ENCODE measurements at places on chromosomes 7 and 10.

GRCh38 chr10:73909540-73910115, 1.3 kb upstream of the PLAU start:
- no peak for DNase-seq

GRCh38 chr7:83850125-83850524, 201.2 kb upstream of the SEMA3E start:
- no peak for DNase-seq

DNA sequence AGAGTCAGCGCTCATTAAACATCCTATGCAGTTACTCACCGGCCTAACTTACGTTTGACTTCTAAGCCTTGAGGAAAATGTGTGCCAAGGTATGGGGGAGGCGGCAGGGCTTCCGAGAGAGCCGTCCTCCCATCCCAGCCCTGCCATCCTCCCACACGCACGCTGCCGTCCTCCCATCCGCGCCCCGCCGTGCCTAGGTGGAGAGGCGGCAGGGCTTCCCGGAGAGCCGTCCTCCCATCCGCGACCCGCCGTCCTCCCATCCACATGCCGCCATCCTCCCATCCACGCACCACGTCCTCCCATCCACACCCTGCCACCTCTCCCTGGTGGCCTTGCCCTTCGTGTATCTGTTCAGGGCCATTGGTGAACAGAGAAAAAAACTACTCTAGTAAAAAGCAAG, 162.7 kb downstream of the PRKAG2 start:
- DNase-seq, result no peak

DNA sequence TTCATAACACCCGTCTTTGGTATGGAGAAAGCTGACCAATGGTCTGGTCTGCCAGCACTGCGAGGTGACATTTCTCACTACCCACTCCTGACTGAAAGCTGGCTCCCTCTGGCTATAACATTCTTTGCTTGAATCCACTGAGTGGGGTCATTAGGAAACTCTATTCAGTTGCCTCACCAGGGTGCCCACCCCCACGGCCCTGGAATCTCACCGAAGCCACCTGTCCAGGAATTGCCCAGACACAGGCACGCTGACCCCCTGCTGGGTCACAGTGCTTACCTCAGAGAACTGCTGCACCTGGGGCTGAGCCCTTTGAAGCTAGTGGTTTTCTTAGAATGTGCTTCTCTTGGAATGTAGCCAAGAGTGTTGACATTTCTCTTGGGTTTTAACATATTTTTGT, 28.6 kb downstream of the HECW1 start:
- no peak for DNase-seq

DNA sequence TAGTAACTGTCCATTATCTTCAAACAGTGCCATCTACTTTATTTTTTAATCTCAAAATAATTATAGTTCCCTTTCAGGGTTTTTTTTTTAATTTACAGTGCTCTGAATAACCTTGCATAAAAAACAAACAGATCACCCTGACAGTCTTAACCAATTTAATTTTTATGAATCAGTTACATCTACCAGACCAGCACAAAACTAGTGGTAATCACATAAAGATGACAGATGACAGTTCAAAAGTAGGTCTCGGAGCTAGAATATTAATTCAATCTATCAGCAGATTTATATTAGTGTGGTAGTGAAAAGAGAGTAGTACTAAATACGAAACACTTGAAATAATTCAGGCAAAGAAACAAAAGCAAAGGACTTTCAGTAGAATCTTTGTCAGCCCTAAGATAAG, 53.9 kb downstream of the COL28A1 start:
- no peak for DNase-seq

GRCh38 chr10:131785121-131785460, 115.7 kb upstream of the PPP2R2D start:
- DNase-seq, result no peak

DNA sequence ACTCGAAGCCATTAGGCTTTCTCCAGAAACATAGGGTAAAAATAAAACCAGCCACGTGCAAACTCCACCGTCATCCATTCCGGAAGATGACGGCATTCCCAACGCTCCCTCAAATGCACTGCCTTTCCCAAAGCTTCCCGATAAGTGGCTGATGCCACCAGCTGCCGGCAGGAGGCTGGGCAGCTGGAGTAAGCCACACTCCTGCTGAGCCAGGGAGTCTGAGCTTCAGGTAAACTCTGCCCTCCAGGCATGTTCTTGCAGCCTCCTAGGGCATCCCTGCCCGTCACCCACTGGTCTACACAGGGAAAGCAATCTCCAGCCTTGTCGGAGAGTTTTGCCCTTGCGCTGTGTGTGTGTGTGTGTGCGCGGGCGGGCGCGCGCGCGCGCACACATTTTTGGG, 40.5 kb upstream of the TMEM273 start:
- DNase-seq, result no peak

DNA sequence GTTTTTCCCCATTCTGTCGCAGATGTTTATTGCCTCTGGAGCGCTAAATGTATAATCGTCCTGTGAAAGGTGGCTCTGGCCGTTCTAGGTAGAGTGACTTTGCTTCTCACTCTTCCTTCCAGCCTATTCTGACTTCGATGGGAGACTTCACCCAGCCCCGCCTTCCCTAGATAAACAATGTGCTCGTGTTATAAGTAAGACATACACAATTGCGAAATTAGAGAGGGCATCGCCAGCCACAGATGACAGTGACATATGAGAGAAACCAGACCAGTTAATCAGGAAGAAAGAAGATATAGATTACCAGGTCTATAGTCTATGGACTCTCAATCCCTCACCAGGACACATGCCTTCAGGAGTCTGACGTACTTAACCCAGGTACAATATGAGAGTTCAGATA, 1050.5 kb upstream of the AUTS2 start:
- DNase-seq, result no peak

GRCh38 chr10:30705625-30706149, 76.1 kb upstream of the LYZL2 start:
- no peak for DNase-seq

GRCh38 chr7:123580406-123581161, 21.0 kb upstream of the ASB15 start:
- peak; percentile 9 for DNase-seq

DNA sequence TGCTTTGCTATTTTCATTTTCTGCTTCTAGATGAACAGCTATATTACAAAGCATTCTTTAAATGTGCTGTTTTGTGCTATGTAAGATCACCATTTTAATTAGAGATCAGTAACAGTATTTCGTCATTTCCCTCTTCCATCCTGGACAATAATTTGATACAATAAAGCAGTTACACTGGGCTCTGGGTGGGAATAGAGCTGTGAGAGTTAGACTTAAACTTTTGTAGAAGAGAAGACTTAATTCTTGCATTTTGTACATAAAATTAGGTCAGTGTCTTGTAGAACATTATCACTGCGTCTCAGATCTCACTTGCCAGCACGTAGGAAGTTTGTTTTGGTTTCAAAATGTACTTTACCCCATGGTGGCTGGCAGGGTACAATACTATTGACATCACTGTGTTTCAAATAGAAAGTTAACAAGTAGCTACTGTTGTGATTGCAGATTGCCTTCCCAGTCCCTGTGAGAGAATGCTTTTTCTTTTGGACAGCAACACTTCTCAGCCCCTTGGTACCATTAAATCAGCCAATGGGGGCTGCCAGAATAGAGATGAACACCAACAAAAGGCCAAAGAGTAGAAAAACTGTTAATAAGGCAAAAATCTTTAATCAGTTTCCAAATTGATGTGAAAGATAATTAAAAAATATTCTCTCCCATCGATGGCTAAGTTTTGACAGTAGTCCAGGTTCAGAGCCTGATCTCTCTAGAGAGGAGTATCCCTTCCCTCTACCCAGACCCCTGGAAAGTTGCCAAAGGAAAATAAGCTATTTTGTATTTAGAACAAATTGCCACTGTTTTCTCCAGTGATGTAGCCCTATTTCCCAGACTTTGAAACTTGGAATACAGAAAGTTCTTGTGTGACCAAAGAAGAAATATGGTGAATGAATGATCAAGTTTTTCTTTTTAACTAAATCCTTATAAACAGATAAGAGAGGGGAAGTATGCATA, 35.1 kb downstream of the SMNDC1 start:
- no peak for DNase-seq

- no peak for DNase-seq
These were observed 350.8 kb downstream of the KCNMA1 start for GRCh38 chr10:77286531-77287508.

GRCh38 chr7:12357508-12357907, 46.2 kb downstream of the VWDE start:
- no peak for DNase-seq

DNA sequence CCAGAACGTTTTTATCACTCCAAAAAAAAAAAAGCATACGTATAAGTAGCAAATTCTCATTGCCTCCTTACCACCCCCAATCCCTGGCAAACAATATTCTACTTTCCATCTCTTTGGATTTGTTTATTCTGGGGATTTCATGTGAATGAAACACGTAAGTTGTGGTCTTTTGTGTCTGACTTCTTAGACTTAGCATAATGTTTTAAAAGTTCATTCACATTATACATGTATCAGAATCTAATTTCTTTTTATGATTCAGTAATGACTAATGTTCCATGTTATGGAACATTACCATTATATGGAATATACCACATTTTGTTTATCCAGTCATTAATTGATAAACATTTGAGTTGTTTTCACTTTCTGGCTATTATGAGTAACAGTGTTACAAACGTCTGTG, 12.5 kb upstream of the KLHL7 start:
- DNase-seq, result no peak

DNA sequence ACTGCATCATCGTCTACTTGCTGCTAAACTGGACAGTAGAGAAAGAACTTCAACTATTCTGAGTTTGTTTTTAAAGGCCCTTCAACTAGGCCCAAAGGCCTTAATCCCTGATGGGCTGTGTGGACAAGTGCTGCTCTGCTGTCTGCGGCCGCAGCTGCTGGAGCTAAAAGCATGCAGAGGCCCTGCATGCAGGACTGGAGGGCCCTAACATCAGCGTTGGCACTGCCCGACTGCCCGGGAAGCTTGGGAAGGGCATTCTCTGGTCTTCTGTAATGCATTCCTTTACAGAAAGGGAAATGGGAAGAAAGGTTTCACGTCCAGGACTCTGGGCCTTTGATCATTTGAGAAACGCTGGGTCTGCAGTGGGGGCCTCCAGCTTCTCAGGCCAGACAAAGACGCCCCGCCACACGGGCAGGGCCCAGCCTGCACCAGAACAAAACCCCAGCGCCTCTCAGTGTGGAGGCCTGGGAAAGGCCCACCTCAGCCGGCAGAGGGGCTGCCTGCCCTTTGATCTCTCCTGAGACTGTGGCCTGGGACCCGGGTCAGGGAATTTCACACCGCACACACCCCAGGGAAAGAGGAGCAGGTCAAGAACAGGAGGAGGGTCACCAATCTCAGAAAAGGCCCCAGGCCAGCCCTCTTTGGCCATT, 229.3 kb downstream of the DNAJB6 start:
- no peak for DNase-seq

DNA sequence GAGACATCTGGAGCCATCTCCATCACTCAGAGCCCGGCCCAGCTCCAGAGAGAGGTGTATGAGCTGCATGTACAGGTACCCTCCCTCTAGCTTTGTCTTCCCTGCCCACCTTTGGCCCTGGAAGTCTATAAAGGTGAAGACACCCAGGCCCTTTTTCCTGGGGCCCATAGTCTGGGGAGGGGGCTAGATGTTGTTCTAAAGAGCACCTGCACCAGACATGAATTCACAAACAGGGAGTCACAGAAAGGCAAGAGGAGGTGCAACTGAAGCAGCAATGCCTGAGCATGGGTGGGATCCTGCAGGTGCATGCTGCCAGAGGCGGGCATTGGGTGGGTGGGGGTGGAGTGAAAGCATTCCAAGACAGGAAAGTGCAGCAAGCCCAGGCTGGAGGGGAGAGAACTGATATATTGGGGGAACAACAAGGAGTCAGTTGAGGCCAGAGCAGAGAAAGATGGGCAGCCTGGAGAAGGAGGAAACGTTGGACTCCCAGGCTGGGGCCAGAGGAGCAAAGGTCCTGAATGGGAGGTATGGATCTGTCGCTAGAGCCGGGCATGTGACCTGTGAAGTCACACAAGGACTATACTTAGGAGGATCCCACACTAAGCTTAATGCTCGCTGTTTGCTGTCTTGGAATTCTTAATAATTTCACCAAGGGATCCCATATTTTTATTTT, 11.7 kb downstream of the CDHR1 start:
- DNase-seq, result no peak

- DNase-seq, result no peak
These were observed 114.0 kb upstream of the CNTNAP2 start for GRCh38 chr7:146002431-146003078.

GRCh38 chr10:7846591-7846990, 28.3 kb downstream of the TAF3 start:
- no peak for DNase-seq

DNA sequence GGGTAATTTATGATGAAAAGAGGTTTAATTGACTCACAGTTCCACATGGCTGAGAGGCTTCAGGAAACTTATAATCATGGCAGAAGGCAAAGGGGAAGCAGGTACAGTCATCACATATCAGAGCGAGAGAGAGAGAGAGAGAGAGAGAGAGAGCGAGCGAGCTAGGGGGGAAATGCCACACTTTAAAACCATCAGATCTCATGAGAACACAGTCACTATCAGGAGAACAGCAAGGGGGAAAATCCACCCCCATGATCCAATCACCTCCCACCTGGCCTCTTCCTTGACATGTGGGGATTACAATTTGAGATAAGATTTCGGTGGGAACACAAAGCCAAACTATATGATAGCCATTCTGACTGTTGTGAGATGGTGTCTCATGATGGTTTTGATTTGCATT, 576.3 kb downstream of the GFRA1 start:
- no peak for DNase-seq

DNA sequence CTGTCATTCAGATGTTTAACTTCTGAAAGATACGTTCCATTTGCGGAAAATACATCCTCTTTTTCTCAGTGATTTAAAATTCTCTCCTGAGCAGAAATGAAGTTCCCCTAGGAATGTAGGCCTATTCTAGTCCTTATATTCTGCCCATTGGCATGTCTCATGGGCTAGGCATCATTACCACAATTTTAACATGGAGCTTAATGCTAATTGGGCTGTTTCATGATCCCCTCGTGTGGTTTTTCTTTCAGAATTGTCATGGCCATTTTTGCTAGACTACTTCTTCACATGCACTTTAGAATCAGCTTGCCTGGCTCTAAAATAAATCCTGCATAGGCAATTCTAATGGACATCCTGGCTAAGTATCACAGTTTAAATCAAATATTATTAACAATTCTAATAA, 1.0 kb downstream of the TMEM176B start:
- no peak for DNase-seq

DNA sequence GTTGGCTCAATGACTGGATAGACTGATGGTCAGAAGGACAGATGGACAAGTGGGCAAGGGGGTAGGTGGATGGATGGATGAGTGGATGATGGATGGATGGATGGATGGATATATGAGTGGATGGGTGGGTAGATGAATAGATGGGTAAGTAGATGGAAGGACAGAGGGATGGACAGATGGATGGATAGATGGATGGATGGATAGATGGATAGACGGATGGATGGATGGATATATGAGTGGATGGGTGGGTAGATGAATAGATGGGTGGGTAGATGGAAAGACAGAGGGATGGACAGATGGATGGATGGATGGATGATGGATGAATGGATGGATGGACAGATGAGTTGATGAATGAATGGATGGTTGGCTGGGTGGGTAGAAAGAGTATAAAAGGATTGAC, 119.5 kb downstream of the GRID1 start:
- no peak for DNase-seq
